K562 (cell line): ENCODE measurements at places on chromosomes 4 and X.

DNA sequence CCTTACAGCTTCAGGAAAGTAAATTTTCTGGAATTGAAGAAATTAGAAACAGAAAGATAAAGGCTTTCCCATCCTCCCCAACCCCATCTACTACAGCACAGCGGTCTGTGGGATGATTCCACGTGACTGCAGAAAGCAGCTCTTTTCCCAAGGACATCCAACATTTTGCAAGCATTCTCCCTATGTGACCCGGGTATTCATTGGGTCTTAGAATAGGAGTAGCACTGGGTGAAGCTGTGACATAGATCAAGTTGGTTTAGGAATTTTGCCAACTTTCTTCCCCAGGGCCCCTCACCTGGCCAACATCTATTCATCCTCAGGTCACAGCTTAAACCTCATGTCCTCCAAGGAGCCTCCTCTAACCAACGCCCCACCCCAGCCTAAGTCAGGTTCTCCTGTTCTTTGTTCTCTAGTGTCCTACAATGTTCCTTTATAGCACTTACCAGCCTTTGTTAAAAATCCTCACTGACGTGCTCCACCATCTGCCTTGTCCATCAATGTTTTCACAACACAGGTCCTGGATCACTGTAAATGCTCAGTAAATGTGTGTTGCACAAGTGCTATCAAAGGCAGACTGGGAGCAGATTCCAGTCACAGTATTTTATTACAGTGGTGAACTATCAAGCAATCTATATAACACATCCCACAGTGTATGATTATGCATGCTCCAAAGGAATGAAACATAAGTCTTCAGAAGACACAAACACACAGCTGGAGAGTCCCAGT lies 80.9 kb upstream of the MTM1 start:
- no peak for DNase-seq

DNA sequence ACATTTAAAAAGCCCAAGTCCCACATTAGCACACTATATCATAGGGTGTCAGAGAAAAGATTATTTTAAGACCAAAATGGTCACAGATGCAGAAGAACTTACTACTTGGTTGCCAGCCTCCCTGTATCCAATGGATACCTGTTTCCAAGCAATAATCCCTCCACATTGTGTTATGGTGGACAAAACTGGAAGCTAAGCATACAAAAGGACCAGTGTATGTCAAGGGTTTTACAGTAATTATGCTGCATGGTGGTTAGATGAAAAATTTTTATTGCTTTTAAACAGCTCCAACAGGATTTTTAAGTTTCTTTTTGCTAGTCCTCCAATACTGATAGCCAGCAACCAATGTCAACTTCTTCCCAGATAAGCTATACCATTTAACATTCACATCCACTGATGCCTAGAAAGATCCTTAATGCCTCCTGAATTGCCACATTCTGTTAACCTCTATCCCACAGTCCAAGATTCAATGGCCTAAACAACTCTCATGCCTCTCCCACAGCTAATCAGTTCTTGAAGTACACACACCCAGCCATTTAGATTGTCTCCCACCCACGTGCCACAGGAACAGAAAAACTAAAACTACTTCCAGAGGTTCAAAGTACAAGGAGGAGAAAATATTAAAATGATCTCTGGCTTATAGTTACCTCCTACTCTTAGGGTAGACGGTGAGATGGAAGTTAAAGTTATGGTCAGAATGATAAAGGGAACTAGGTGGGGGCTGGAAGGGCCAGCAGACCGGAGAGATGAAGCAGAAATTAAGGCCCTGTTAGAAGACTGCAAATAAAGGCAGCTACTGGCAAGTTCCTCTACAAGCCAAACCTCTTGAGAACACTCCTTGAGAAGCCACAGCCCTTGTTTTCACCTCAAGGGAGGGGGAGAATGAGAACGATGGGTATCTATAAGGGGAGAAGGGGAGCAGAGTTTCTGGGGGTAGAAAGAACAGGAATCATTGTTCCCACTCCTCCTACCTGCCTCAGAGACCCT lies 5.5 kb downstream of the MED14 start:
- DNase-seq, result peak; percentile 12

DNA sequence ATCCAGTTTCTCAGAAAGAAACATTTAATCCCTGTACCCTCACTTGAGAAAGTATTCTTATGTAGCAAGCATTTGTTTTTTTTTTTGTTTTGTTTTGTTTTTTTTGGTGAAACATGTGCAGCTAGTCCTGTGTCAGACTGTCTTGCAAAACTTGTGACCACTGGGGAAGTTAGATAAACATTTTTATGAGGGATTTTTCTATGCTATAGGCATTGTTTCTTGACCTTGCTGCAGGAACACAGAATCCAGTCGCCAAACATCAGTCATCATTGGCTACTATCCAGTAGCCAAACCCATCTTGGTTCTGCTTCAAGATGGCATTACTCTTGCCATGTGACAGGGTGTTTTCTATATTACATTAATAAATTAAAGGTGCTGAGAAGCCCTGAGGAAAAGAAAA lies 7.7 kb upstream of the MAPK10 start:
- DNase-seq, result no peak

- DNase-seq, result no peak
These were observed 642.6 kb upstream of the LCORL start for GRCh38 chr4:18664171-18664570.

DNA sequence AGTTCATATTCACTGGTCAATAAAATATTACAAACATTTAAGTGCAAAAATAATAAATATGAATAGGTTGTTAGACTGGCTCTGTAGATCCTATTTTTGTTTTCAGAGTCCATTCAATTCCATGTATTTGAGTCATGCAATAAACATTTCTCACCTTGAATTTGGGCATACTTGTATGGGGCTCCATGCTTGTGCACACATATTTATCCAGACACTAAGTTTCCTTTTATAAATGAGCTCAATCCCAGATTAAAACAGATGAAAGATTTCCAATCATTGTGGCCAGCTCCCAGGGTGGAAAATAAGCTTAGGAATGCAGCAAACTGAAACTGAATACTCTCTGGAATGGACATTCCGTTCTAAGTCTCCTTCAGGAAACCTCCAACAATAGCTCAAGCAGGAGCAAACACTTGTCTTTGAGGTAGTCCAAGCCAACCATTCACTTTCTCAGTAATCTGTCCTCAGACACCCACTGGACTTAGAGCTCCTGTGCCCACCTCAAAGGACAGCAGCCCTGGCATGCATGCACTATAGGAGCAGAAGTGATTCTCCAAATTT lies 16.4 kb downstream of the DMD start:
- no peak for DNase-seq

DNA sequence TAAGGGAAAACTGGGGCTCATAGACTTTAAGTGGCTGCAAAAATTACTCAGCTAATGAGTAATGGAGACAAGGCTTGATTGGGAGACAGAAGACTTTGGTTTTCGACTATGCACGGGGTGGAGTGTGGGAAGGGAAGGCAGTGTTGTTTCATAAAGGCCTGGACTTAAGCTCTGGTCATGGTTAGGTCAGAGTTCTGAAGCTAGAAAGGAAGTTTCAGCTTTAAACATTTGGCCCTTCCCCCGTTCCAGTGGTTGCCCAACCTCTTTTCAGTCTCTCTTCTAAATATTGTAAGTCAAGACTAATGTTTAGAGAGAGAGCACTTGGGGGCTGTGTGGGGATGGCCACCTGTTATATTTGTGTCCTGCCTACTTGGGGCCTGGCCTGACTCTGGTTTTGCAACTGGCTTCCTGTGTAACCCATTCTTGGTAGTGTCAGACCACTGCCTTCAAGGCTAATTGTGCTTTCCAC lies 21.0 kb downstream of the MSN start:
- DNase-seq, result no peak

DNA sequence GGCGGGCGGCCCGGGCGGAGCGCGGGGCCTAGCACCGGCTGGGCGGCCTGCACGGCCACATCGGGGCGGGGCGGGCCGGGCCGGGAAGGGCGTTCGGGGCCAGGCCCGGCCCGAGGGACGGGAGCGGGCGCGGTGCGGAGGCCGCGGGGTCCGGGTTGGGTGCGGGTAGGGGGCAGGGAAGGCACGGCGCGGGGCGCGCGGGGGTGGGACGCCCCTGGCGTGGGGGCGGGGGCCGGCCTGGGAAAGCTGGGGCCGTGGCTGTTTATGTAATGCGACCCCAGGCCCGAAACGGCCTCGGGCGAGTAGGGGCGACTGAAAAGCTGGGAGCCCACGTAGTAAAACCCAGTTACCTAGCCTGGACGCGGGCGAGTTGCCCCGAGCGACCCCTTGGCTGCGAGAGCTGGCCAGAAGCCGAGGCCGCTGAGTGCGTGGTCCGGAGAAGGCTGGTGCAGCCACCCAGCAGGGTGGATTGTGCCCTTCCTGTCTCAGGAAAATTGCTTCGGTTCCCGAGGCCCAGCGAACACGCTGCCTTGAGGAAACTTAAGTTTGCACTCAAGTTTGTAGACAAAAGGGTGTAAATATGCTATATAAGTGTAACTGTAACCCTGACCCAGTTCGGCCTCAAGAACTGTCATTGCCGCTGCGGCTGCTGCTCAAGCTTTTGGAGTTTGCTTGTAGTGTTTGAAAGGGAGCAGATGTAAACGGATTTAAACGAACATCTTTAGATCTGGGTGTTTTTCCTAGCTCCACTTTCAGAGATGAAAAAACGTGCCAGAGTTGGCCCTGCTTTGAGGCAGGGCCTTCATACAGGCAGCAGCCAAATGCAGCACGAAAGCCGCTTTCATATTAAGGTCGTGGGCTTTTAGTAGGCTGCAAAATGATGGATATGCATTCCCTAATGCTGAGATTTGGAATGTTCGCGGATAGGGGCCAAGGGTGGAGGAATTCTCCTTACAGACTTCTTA lies 674 bp downstream of the SEC24B start:
- DNase-seq, result no peak

GRCh38 chr4:186685767-186686183 lies 37.9 kb downstream of the FAT1 start:
- no peak for DNase-seq

DNA sequence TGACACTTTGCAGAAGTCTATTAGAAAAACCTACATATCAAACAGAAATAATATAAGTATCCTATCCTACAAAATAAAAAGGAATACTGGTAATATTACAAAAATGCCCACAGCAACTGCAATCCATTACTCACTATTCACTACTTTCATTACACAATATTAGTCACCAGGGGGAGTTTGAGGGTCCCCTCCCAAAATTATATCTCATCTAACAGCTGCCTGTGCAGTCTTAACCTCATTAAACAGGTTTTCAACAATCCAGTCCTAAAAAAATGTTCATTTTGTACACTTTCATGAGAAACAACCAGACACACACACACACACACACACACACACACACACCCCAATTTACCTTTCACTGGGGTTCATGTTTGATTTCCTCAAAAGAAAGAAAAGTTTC lies 2.9 kb downstream of the CLOCK start:
- peak; percentile 38 for DNase-seq

DNA sequence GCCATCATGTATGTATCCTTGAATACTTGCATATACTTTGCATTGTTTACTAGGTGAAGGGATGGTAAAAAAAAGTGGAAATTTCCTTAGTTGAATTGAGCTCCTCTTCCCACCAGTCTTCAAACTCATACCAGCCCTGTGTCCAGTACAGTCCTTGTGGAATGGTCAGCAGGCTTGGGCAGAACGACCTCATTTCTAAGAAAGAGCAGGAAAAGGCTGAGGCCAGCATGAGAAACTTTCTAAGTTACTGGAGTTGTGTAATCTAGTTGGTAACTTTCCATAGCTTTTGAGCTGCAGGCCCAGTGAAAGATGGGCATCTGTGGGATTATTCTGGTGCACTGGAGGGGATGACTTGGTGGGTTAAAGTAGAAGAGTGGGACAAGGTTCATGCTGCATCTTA lies 87.6 kb downstream of the DCUN1D4 start:
- no peak for DNase-seq

GRCh38 chrX:38991656-38992440 lies 190.6 kb downstream of the MID1IP1 start:
- no peak for DNase-seq

DNA sequence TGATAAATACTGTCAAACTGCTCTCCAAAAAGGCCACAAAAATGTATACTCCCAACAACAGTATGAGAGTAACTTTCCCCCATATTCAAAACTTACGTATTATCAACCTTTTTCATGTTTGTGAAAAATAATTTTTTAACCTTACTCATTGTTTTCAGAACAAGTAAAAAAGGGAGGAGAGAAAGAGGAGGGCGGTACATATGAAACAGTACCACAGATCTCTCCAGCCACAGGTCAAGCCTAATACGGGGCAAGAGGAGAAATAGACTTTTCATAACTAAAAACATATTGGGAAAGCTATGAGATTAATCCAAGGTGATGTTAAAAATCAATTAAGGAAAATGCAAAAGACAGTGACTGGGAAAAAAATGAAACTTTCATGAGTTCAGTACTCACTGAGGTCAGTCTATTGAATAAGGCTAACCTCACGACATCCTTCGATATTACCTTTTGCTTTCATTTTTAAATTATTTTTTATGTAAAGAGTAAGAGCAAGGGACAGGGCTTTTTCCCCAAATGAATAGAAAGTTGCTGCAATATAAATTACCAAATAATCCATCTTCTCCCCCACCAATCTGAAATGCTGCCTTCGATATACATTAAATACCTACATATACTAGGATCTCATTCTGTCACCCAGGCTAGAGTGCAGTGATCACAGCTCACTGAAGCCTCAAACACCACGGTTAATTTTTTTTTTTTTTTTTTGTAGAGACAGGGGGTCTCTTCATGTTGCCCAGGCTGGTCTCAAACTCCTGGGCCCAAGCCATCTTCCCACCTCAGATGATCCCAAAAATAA lies 25.3 kb downstream of the FBXW7 start:
- DNase-seq, result no peak

DNA sequence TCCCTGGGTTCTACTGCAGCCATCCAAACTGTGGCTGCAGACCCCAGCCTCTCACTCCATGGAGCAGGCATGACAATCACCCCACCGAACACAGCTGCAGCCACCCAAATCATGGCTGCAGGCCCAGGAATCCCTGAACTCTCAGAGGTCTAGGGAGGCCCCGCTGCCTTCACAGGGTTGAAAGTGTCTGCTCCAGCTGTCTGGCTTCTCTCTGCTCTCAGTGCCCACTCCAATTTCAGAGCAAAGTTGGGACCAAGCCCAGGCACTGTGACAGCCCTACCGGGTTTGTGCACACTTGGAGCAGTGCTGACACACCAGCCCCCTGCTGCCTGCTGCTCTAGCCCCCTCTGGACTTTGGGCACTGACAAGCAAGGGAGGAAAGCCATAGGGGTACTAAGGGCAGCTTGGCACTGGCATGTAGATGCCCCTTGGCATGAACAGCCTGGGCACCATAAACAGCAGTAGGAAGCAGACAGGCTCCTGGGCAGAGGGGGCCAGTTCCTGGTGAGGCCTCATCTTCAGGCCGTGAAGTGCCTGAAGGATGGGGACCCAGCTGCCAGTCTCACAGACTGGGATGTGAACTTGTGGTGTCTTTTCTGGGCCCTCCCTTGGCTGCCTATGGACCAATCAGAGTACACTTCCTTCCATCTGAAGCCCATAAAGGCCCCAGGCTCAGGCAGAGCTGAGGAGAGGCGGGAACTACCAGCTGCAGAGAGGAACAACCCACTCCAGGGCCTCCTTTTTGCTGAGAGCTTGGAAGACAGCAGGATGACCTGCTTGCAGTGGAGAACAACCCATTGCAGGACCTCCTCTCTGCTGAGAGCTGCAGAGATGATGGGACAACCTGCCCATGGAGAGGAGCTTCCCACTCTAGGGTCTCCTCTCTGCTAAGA lies 68.8 kb downstream of the TECRL start:
- DNase-seq, result no peak
